ENCODE measurements at places on chromosomes 1 and 21.

GRCh38 chr21:25103500-25104207 is 503.6 kb downstream of the MRPL39 start:
- peak; percentile 33 for DNase-seq

- DNase-seq, result no peak
Observed at GRCh38 chr1:160580221-160580812, 1.0 kb upstream of the CD84 start.

DNA sequence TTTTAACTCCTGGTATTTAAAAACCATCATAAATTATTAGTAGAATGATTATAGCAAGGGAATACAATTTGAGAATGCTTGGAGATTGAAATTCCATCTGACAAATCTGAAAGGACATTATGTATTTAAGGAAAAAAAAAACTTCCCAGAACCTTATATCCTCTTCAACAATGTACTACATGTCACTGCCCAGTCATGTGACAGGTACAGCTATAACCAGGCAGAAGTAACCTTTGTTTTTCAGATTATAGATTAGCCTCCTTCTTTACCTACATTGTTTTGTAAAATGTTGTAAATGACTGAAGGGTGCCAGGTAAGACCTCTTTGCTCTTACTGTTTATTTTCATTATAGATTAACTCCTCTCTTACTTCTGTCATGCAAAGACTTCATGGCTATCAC is 96.9 kb downstream of the KCNJ6 start:
- no peak for DNase-seq

- DNase-seq, result no peak
Observed at GRCh38 chr21:36741506-36741905, 42.6 kb downstream of the SIM2 start.

- peak; percentile 82 for DNase-seq
Observed at GRCh38 chr1:86137436-86137835, 19.1 kb downstream of the COL24A1 start.

DNA sequence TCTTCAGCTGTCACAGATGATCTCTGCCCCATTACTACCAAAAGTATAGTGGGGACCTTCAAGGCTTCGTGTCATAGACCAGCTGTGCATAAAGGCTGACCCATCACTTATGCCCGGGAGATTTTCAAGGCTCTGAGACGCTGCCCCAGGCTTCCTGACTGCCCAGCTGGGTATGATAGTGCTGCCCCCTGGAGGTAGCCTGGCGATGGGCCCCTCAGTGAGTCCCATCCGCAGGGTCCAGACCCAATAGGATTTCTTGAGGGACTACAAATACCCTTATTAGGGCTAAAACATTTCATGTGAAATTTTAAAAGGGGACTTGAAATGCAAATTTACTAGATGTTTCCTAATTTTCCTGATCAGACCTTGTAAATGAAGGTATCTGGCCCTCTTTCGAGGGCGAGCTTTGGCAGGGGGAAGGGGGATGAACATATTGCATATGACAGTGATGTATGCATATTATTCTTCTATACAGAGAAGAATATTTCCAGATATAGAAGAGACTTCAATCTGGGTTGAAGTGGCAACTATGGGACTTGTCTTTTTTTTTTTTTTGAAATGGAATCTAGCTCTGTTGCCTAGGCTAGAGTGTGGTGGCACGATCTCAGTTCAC is 11.7 kb upstream of the FCMR start:
- peak; percentile 13 for DNase-seq
